Activated naive CD4-positive, alpha-beta T cell treated with anti-CD3 and anti-CD28 coated beads, Interleukin-2, amount 50 U/mL, for 72 hours (primary cell): ENCODE measurements at places on chromosomes 7 and 10. TPM values are rescaled to one million over a fixed set of nuclear protein-coding genes. Genes with fewer than 3 reads are reported as not detected.

Gene WIPF3
- not detected for total RNA-seq

Gene MINDY4
- 1.9 TPM for total RNA-seq

Gene KEL
- 2.8 TPM for total RNA-seq

Gene TMEM236
- total RNA-seq: 0.05 TPM

Gene SEMA3E
- not detected for total RNA-seq

Gene OR9A2
- total RNA-seq: 0.66 TPM

Gene SEMA3A
- total RNA-seq: 2.3 TPM

Gene ZNF487
- total RNA-seq: 4.1 TPM

Gene UCN3
- not detected for total RNA-seq

Gene ANXA8L1
- not detected for total RNA-seq

Gene TMEM176B
- not detected for total RNA-seq

Gene KCP
- 0.16 TPM for total RNA-seq

Gene PKD2L1
- not detected for total RNA-seq

Gene TMEM229A
- not detected for total RNA-seq

Gene DEPP1
- total RNA-seq: 0.32 TPM

Gene ATOH7
- not detected for total RNA-seq

Gene ZNF804B
- not detected for total RNA-seq

Gene CALCR
- not detected for total RNA-seq

Gene SLC18A3
- not detected for total RNA-seq

Gene CDK14
- 0.05 TPM for total RNA-seq

Gene TBX20
- not detected for total RNA-seq

Gene LLCFC1
- not detected for total RNA-seq

Gene POLR2J2
- 18.1 TPM for total RNA-seq

Gene MALSU1
- 78.5 TPM for total RNA-seq

Gene NPSR1
- not detected for total RNA-seq

Gene TAS2R41
- total RNA-seq: not detected

Gene CCAR1
- 110 TPM for total RNA-seq

Gene PNLIPRP2
- total RNA-seq: not detected

Gene OLAH
- total RNA-seq: 0.87 TPM

Gene CTAGE4
- total RNA-seq: not detected

Gene CPVL
- not detected for total RNA-seq

Gene HOXA9
- total RNA-seq: not detected

Gene NRCAM
- total RNA-seq: 0.80 TPM

Gene PMS2
- total RNA-seq: 24.0 TPM

Gene SYT15
- total RNA-seq: 0.27 TPM

Gene THNSL1
- 3.7 TPM for total RNA-seq

Gene INHBA
- 0.77 TPM for total RNA-seq

Gene INSYN2A
- not detected for total RNA-seq

Gene CTNNA3
- total RNA-seq: 0.39 TPM

Gene MARVELD1
- total RNA-seq: 0.57 TPM

Gene JCAD
- 0.02 TPM for total RNA-seq

Gene SNCG
- 1.7 TPM for total RNA-seq

Gene CDH23
- total RNA-seq: 11.2 TPM

Gene ANXA8
- not detected for total RNA-seq

Gene INA
- total RNA-seq: not detected

Gene SFMBT2
- total RNA-seq: 32.1 TPM

Gene GPR146
- 1.6 TPM for total RNA-seq

Gene PTF1A
- not detected for total RNA-seq

Gene PNLIP
- total RNA-seq: not detected

Gene MYPN
- total RNA-seq: not detected

Gene AGAP5
- 10.3 TPM for total RNA-seq

Gene BTBD16
- total RNA-seq: not detected

Gene PGAM2
- 1.0 TPM for total RNA-seq

Gene EIF5AL1
- 0.07 TPM for total RNA-seq

Gene LDB3
- 0.05 TPM for total RNA-seq

Gene LIMK1
- total RNA-seq: 17.1 TPM
